ENCODE measurements at places on chromosomes 3 and 15.

DNA sequence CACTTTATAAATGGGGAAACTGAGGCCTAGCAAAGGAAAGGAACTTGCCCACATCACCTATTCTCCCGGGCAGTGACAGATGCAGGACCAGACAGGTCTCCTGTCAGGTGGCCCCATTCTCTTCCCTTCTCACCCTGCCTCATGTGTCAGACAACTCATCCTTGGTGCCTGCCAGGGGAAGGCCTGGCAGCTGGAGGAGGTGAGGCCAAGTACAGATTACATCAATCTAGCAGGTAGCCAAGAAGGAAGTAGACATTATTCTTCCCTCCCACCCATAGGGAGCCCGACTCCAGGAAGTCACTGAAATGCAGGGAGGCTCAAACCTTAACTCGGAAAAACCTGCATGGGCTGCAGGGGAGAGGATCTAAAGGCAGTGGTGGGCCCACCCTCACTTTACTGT is 39.6 kb downstream of the DAPK2 start:
- DNase-seq: no peak

- no peak for DNase-seq
These were observed 756 bp upstream of the RASGRF1 start for GRCh38 chr15:79091204-79091867.

DNA sequence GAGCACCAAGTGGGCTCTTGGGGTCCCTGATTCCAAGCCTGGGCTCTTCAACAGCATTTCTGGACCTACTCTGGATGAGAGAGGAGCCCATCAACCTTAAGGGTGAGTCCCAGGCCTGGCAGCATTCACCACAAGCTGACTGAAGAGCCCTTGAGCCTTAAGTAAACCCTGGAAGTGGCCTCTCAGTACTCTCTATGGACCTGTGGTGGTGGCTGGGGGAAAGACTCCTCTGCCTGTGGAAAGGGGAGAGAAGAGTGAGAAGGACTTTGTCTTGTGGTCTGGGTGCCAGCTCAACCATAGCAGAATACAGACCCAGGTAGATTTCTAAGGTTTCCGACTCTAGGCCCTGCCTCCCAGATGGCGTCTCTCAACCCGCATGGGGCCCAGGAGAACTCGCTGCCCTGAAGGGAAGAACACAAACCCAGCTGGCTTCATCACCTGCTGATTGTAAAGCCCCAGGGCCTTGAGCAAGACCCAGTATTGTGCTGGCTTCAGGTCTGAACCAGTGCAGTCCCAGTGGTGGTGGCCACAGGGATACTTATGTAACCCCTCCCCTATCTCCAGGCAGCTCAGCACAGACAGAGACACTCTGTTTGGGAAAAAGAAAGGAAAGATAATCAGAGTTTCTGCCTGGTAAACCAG is 71.4 kb downstream of the TFDP2 start:
- no peak for DNase-seq

- DNase-seq: no peak
These were observed 18.6 kb downstream of the KBTBD13 start for GRCh38 chr15:65095011-65095746.

- no peak for DNase-seq
These were observed 124.5 kb upstream of the ARRDC4 start for GRCh38 chr15:97836003-97836402.

- no peak for DNase-seq
These were observed 228.5 kb downstream of the CHL1 start for GRCh38 chr3:425079-425478.

GRCh38 chr3:46627078-46627477 is 14.8 kb downstream of the FAM240A start:
- no peak for DNase-seq

DNA sequence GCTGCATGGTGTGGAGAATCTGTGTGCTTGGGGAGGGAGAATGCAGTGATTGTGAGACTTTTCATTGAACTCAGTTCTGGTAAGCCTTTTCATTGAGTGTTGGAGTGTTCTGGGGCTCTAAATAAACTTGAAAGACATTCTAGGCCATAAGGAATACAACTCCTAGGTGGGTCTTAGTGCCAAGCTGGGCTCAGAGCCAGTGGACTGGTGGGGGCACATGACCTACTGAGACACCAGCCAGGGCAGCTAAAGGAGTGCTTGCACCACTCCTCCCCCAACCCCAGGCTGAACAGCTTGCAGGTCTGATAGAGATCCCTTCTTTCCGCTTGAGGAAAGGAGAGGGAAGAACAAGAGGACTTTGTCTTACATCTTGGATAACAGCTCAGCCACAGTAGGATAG is 21.7 kb upstream of the KPNA4 start:
- no peak for DNase-seq

GRCh38 chr3:137246491-137246890 is 288.7 kb downstream of the IL20RB start:
- no peak for DNase-seq

DNA sequence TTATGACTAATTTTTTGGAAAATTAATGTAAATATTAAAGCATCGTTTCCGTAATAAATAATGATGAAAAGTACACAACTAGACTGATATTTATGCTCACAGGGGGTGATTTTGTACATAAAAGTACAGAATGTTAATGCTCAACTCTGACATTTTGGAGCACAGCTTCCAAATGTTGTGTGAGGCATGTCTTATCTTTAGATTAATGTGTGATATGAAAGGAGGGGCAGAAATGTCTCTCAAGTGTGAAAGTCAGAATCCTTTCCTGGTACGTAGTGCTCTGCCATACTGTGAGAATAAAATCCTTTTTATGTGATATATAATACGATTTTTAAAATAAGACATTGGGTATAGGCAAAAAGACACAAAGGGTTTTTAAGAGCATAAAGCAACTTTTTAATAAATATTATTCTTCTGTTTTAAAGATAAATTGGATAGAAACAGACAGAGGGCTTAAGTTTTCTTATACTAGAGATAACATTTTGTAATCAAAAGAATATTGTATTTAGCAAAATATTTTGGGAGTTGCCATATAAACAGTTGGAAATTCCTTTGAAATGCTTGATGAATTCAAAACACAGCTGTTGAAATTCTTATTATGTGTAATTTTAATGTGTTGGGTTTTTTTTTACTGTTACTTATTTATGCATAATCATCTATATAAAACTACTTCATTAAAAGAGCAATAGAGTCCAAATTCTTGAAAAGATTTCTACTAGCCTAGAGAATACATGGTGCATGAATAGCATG is 389.7 kb downstream of the RAP2B start:
- DNase-seq: no peak

- no peak for DNase-seq
These were observed 36.7 kb downstream of the MYH15 start for GRCh38 chr3:108473711-108474110.

Measured in EH (cell line).